ENCODE measurements at places on chromosomes 1 and 21.

- peak; percentile 13 for DNase-seq
These were observed 9.8 kb downstream of the C8A start for GRCh38 chr1:56864430-56864829.

- DNase-seq = no peak
These were observed 104.5 kb downstream of the POU2F1 start for GRCh38 chr1:167325151-167325550.

GRCh38 chr1:57788313-57788712 lies 364.5 kb upstream of the DAB1 start:
- no peak for DNase-seq

GRCh38 chr1:30213936-30214335 lies 509.4 kb downstream of the MATN1 start:
- DNase-seq = no peak

- DNase-seq = no peak
These were observed 5.4 kb downstream of the FOXO6 start for GRCh38 chr1:41366455-41367287.

DNA sequence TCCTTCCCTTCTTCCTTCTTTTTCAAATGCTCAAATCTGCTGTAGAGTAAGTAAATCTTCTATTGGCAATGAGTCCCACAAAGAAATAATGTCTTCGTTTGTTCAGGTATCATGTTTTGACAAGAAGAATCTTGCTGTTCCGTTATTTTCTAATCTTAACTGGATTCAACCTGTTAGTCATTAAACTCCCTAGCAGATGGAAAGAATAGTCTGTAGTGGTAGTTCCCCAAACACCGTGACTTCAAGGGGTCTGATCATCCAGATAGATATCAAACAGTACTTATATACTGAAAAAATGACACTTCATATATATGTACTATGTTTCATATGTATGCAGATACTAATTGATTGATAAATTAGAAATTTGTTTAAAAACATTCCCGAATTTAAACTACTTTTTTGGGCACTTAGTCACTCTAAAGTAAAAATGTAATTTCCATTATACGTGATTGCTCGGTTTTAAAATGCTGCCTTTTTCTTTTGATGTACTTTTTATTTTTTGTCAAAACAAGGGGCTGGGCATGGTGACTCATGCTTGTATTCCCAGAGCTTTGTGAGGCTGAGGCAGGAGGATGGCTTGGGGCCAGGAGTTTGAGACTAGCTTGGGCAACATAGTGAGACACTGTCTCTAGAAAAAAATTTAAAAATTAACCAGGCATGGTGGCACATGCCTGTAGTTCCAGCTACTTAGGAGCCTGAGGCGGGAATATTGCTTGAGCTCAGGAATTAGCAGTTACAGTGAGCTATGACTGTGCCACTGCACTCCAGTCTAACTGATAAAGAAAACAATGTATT lies 335.7 kb upstream of the SNX7 start:
- peak; percentile 94 for DNase-seq

GRCh38 chr1:155931332-155932038 lies 2.7 kb downstream of the KHDC4 start:
- peak; percentile 44 for DNase-seq

DNA sequence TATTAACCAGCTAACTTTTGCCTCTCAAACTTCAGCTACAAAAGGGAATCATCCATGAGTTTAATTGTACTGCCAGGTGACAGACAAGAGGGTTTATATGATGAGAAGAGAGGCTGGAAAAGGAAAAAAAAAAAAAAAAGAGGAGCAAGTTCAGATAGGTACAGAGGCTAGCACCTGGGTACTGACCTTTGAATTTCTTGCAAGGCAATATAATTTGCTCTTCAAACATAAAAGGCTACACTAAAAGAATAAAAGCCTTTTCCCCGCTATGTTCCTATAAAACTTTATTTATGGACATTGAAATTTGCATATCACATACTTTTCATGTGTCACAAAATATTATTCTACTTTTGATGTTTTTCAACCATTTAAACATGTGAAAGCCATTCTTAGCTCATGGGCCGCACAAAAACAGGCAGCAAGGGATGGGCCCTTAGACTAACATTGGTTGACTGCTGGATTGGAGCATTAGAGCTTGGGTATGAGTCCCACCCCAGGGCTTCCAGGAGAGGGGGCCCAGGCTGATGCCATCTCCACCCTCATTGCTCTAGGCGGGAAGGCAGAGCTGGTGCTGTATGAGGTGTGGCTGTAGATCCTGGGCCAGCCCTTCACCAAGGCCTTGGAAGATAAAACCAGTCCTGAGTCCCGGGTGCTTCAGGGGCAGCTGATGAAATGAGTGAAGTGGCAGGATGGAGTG lies 44.3 kb downstream of the ATP1B1 start:
- DNase-seq = no peak

DNA sequence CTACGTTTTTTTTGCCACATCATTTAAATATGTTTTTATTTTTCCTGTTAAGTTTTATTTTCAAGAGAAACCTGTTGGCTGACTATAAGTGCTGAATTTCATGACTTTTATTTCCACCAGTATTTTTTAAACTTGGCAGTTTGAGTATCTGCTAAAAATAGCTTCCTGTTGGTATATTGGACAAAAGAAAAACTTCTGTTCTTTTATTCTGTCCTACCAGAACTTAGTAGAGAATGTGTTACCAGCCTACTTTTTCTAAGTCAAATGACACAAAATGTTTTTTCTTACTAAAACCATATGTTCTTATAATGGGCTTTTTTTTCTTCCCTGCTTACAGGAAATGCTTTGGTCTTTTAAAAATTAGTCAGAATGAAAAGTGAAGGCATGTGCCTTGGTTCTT lies 7.6 kb downstream of the DR1 start:
- DNase-seq = peak; percentile 61

- DNase-seq = no peak
These were observed 4.4 kb downstream of the JMJD4 start for GRCh38 chr1:227730630-227731151.

DNA sequence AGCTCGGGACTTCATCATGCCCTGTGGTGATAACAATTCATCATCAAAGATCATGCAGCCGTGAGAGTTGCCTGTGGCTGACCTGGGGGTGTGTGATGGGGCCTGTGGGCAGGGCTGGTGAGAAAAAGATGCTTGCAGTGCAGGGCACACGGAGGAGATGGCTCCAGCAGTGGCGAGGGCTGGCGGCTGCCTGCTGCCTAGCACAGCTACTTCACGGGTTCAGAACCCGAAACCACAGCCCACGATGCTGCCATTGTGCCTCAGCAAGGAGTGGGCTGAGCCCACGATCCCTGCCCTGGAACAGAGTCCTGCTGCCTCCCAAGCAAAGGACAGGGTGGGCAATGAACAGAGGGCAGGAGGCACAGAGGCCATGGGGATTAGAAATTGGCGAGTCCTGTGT lies 631 bp upstream of the KRTAP10-9 start:
- no peak for DNase-seq

GRCh38 chr1:207863893-207864535 lies 46.9 kb downstream of the CD34 start:
- DNase-seq = no peak

DNA sequence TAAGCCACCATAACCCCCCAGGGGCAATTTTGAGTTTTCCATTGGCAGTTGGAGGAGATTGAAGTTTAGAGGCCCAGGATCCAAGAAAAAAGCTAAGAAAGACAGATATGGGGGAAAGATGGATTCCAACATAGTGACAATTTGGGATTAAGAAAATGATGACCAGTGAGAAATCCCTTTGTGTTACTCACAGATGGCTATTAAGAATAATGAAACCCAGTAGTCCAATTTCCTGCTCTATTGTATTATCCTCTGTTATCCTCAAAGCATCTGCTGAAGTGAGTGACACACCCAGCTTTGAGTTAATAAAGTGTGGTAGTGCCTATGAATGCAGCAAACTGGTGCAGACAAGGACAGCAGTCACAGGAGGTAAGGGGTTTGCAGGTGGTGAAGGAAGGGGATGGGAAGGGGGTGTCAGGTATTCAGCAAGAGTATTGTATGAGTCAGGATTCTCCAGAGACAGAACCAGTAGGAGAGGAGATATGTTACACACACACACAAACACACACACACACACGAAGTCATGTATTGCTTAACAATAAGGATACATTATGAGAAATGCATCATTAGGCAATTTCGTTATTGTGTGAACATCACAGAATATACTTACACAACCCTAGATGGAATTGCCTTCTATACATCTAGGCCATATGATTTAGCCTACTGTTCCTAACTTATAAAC lies 112.4 kb upstream of the VANGL1 start:
- DNase-seq = peak; percentile 19

GRCh38 chr1:212700892-212701819 lies 1.5 kb upstream of the BATF3 start:
- DNase-seq = peak; percentile 69
